ENCODE measurements at places on chromosomes 16 and 17.

GRCh38 chr16:84478172-84478947, 26.1 kb downstream of the MEAK7 start:
- no peak for DNase-seq

GRCh38 chr17:39794249-39794970, 56.7 kb downstream of the GRB7 start:
- DNase-seq = no peak

- no peak for DNase-seq
Observed at GRCh38 chr16:89133457-89134127, 38.0 kb upstream of the CDH15 start.

DNA sequence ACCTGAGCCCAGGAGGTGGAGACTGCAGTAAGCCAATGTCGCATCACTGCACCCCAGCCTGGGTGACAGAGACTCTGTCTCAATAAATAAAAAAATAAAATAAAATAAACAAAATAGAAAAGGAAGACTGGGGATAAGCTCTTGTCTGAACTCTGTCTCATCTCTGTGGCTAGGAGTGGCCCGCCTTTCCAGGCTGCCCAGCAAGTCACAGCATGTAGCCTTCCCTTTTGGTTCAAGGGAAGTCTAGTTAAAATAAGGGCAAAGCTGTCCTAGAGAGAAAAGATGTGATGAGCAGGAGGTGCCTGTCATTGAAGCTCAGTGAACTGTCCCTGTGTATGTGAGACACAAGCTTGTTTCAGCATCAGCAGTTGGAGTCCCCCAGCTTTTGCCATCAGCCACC, 2.7 kb upstream of the GFAP start:
- DNase-seq = no peak

- DNase-seq = no peak
Observed at GRCh38 chr16:16175296-16175695, 48.0 kb downstream of the ABCC6 start.

GRCh38 chr16:11253995-11254912, 1.8 kb downstream of the SOCS1 start:
- no peak for DNase-seq

DNA sequence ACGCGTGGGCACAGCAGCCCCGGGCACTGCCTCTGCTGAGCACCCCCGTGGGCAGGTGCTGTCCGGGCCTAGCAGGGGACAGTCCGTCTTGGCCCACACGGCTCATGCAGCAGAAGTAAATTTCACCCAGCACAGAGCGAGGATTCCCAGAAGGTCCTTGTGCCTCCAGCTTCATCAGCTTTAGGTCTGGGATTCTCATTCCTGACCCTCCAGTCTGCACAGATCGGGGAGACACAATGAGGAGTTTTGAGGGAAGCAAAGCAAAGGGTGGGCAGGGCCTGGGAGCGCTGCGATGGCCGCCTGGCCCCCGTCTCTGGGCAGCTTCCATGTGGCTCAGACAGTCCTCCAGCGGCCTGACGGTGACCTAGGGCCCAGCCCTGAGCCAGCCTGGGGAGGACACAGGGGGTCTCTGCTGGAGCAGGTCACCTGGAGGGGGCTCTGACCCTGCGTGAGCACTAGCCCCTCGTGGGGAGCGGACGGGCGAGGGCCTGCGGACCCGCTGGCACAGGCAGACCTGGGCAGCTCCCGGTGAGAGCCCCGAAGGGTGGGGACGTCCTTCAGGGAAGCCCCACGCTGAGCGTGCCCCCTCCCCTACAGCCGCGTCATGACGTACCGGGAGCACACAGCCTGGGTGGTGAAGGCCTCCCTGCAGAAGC, 30.7 kb upstream of the CHMP6 start:
- DNase-seq = no peak

All from Kasumi-1 (cell line).